ENCODE measurements at places on chromosomes 1 and 21. TPM values are rescaled to one million over a fixed set of nuclear protein-coding genes. Genes with fewer than 3 reads are reported as not detected.

NLRP3 gene
- 1.7 TPM for total RNA-seq

DNA sequence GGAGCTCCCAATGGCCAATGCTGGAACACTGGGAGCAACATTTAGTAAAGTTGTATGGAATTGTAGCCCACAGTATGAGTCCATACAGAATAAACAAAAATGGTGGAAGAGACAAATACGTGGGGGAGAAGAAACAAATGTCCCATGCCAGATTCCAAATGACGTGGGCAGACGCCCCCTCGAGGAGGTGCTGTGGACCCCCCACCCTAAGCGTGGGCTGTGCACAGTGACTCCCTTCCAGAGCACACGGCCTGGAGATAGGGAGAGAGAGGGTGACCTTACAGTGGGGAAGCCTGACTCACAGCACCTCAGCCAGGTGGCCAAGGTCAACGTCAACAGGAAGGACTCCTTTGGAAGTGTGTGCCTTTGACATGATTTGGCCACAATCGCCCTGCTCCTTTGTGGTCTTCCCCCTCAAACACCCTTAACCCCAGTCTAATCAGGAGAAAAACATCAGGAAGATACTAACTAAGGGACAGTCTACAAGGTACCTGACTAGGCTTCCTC lies 13.7 kb upstream of the PDE9A start:
- no peak for DNase-seq

DNA sequence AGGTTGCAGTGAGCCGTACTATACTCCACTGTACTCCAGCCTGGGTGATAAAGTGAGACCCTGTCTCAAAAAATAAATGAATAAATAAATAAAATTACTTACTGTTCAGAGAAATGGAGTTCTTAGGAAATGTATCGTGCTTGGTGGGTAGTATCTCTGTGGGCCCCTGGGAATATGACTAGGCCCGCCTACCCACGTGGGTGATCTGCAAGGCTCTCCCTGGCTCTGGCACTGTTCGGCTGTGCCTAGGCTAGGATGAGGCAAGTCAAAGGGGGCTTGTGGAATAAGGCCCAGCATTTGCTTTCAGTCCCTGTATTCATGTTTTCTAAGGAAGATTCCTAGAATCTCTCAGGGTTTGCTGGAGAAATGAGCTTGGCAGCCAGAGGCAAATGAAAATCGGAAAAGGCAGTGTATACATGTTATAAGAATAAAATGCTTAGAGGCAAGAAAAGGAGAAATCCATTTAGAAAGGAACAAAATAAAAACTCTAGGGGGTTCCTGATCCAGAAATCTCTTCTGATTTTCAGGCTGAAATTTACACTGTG lies 4.5 kb upstream of the CSRP1 start:
- no peak for DNase-seq

- no peak for DNase-seq
These were observed 134.9 kb downstream of the CLEC20A start for GRCh38 chr1:178361847-178362246.

DNA sequence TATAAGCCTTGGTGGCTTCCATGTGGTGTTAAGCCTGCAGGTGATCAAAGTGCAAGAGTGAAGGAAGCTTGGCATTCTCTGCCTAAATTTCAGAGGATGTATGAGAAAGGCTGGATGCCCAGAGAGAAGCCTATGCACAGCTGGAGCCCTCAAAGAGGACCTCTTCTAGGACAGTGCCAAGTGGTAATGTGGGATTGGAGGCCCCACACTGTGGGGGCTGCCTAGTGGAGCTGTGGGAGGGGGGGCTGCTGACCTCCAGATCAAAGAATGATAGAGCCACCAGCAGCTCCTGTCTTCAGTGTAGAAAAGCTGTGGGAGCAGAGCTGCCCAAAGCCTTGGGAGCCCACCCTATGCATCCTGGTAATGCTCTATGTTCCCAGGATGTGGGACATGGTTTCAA lies 1512.7 kb upstream of the TPTE start:
- no peak for DNase-seq
